Frontal cortex (tissue), 4 donors: ENCODE measurements at places on chromosomes 5 and 9.

GRCh38 chr5:172410160-172410559 is 44.2 kb downstream of the SH3PXD2B start:
- DNase-seq, result no peak

DNA sequence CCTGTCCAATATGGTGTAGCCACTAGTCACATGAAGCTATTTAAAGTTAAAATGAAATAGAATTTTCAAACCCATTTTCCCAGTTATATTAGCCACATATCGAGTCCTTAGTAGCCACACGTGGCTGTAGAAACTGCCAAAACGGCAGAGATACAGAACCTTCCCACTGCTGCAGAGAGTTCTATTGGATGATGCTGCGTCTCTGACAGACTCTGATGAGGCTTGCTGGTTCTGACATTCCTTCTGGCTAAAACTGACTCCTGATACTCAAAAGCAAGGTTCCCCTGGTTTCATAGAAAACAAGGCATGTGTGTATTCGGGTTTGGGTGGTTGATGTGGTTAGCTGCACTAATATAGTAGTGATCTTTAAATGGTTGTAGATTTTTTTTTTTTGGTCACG is 91.5 kb downstream of the TLE4 start:
- DNase-seq, result no peak

GRCh38 chr9:90939351-90939750 is 137.7 kb downstream of the SYK start:
- no peak for DNase-seq

- DNase-seq, result no peak
Observed at GRCh38 chr5:150077996-150078801, 8.2 kb downstream of the CSF1R start.

GRCh38 chr5:160466889-160467554 is 45.4 kb downstream of the PTTG1 start:
- DNase-seq, result no peak
